ENCODE measurements at places on chromosomes 4 and X.

DNA sequence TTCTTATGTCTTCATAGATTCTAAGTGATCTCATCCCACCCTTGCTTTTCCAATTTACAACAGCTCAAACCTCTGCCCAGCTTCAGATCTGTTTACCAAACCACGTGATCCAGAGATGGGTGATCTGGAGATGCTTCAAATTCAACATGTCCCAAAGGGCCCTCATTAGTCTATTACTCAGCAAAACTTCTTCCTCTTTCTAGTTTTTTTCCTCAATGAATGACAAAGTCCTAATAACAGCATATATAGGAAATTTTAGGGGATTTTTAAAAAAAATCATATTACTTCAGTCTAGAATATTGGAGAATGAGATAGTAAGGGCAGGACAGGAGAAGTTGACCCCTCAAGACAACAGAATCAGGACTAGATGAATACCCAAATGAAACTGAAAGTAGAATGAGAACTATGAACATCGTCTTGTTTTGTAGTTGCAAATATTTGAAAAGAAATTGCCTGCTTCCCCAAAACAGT, 127.1 kb downstream of the CFAP299 start:
- no peak for DNase-seq

DNA sequence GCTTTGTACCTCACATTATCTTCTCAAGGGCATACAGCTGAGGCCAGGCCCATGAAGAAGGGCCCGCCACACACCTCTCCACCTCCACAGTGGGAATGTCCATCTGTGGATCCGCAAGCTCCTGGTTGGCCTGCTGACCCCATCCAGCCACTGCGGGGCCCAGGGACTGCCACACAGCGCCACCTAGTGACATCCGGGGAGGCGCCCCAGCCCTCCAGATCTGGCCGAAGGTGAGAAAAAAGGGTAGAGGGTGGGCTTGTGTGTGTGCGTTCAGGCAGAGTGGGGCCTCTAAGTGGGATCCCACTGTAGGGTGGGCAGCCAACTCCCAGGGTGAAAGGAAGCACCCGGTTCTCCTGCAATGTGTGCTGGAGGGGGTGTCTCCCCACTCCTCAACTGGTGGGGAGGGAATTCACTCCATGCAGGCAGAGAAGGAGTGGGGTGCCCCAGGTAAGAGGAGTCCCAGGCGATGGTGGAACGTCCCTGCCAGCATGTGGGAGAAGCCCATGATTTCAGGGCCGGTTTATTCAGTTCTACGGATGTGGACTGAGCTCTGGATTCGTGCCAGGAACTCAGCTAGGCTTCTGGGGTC, 117.3 kb downstream of the ENPP6 start:
- DNase-seq: no peak

DNA sequence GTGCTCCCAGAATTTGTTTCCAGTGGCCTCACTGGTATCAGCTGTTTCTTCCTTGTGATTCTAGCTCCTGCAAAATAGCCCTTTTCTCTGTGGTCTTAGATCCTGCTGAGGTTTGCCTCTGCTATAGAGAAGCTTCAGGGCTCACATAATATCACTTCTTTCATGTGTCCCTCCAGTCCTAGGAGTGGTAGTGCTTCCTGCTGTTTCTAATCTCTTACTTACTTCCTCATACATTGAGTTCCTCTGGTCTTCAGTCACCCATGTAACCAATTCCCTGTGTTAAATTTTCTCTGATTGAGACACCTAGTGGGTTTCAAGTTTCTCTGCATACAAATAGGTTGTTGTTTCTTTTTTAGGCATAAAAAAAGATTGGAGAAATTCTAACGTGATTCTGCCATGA, 1567.9 kb downstream of the ARAP2 start:
- DNase-seq: no peak

GRCh38 chr4:71253545-71253944, 85.3 kb upstream of the SLC4A4 start:
- DNase-seq: no peak

DNA sequence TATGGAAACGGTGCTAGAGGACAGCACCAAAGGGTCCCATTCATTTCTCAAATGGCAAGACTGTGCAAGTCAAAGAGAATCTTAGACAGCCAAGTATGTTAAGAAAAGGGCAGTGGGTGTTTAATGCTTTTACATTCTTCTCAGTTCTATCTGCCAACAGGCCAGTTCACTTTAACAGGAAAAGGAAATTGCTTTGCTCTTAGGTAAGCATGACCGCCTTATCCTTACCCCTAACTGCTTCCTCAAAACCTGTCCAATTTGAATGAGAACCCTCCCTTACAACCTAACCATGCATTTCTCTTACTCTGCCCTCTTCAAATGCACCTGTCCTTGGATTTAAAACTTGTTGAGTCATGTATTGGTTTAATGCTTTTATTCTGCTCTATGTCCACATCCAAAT, 44.5 kb upstream of the BLTP1 start:
- no peak for DNase-seq
